Activated naive CD4-positive, alpha-beta T cell (primary cell): ENCODE measurements at places on chromosomes 5 and 9.

GRCh38 chr9:94110821-94111252 lies 26.6 kb downstream of the PTPDC1 start:
- DNase-seq: no peak

GRCh38 chr5:125891061-125891725 lies 532.0 kb upstream of the GRAMD2B start:
- DNase-seq: no peak

DNA sequence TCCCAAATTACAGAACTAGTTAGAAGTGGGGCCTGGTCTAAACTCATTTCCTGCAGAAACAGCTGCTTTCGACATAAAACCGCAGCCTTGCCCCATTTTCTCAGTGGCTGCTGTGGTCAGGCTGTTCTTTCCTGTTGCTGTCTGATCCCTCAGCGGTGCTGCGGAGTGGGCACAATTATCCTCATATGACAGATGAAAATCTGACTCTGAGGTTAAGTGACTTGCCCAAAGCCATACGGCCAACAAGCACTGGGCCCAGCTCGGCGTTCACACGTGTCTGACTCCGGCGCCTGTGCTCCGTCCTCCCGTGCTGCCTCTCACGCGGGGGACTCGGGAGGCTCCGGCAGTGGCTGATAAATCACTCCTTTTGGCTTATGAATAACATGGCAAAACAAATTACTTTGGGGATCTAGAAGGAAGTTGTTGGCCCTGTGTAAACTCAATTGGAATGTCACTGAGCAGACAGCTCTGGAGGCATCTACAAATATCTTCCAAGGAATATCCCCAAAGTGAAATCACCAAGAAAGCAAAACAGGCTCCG lies 142.6 kb upstream of the LMX1B start:
- peak; percentile 39 for DNase-seq

GRCh38 chr9:76891874-76892273 lies 14.0 kb downstream of the PRUNE2 start:
- no peak for DNase-seq

DNA sequence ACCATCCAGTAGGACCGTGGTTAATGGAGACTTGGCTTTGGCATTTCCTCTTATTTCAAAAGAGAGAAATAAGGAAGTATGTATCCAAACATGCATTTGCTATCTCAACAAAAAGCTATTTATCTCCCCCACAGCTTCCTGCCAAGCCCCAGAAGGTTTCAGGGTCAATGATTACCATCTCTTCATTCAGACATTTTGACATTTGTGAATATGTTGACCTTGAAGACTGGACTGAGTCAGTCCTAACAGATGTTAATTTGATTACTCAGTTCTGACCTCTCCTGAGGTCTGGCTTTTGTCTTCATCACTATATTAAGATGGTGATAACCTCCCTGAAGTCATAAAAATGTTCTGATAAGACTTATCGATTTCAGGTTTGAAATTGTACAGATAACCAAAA lies 479.4 kb downstream of the AGTPBP1 start:
- DNase-seq: no peak

DNA sequence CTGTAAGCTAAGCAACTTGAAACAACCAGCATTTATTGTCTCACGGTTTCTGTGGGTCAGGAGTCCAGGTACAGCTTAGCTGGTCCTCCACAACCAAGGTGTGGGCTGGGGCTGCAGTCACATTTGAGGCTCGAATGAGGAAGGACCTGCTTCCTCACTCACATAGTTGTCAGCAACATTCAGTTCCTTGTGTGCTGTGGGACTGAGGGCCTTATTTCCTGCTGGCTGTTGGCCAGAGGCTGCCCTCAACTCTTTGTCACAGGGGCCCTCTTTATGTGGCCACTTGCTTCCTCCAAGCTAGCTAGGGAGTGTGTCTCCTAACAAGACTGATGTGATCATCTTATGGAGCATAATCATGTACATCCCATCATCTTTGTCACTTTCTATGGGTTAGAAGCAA lies 29.2 kb upstream of the SEMA4D start:
- no peak for DNase-seq

DNA sequence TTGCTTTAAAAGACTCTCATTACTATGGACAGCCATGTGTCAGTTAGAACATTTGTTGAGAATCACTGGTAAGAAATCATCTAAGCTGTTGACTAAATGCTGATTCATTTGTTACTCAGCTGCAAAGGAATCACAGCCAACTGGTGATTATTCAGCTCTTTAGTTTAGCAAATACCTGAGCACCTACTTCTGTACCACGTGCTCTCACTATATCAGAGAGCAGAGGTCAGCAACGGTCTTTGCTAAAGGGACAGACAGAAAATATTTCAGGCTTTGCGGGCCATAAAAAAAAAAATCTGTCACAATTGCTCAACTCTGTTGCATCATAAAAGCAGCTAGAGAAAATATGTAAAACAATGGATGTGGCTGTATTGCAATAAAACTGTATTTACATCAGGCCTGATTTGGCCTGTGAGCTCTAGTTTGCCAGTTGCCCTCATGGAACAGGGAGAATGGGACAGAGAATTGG lies 377.6 kb downstream of the DNAH5 start:
- no peak for DNase-seq

DNA sequence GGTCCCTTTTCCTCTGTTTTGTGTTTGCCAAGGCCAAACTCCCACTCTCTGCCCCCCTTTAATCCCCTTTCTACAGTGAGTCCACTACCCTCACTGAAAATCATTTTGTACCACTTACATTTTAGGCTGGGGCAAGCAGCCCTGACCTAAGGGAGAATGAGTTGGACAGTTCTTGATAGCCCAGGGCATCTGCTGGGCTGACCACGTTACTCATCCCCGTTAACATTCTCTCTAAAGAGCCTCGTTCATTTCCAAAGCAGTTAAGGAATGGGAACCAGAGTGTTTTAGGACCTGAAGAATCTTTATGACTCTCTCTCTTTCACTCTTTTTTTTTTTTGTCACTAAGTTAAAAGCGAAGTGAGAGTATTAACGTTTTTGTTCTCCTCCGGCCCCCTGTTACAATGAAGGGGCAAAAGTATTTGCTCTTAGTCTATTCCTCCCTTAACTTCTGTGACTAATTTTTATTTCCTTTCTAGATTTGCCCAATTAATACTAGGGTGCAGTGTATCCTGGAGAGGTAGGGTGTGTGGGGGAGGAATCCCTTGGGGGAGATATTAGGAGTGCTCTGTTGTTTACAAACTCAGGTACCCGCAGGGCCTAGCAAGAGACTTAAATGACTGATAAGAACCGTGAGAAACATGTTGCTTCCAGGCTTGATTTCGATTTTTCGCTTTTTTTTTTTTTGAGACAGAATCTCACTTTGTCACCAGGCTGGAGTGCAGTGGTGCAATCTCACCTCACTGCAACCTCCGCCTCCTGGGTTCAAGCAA lies 14.7 kb downstream of the GM2A start:
- DNase-seq: no peak

DNA sequence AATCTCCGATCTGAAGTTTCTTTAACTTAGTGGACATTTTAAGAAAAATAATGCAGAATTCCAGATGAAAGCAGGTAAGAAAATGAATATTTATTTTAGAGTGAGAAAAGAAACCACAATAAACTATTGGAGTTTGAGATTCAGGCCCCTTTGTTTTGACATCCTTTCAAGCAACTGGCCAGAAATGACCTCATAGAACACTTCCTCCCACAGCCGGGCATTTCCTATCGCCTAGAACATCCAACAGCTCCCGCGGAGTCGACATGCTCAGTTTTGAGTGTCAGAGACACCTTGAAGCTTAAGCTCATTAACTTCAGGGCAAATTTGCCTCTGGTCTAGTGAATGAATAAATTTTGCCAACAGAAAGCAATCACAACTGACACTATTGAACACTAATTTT lies 369.2 kb downstream of the TLE4 start:
- no peak for DNase-seq

GRCh38 chr9:88916894-88917293 lies 74.4 kb upstream of the S1PR3 start:
- DNase-seq: no peak

GRCh38 chr5:143511736-143512135 lies 108.2 kb upstream of the NR3C1 start:
- no peak for DNase-seq

GRCh38 chr9:115524453-115525059 lies 406.6 kb upstream of the TNC start:
- no peak for DNase-seq

GRCh38 chr9:113416149-113416721 lies 5.7 kb downstream of the C9orf43 start:
- DNase-seq: no peak

DNA sequence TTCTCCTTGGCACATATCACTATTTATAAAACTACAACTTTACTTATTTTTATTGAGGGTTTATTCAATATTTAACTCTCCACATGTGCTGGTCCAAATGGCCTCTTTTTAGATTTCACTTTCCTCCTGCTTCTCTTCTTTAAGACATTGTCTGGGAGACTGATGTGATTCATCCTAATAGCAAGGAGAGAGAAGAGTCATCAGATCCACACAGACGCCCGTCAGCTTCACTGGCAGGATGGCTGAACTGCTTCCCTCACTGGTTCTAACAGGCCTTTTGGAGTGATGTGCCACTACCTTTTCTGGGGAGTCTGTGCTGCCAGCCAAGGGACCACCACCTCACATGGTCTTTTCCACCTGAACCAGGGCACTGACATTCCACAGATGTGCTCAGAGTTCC lies 16.5 kb upstream of the ROR2 start:
- DNase-seq: no peak

- no peak for DNase-seq
Measured at GRCh38 chr9:69444021-69444420, 119.0 kb downstream of the ENTREP1 start.

DNA sequence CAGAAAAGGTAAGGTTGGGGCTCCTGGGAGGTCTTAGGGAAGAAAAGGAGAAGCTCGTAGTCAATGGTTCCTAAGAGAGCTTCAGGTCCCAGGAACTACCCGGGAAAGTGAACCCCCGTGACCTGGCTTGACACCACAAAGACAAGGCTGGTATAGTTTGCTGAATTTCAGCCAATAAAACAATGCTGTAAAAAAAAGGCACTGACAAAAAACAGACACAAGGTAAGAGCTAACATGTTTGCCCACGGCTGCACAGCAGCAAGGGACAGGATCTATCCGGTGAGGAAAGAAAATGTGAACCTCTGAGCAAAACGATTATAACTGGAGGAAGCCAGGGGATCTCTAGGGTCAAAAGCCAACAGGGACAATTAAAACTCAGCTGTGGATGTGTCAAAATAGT lies 17.1 kb downstream of the SLIT3 start:
- DNase-seq: no peak

DNA sequence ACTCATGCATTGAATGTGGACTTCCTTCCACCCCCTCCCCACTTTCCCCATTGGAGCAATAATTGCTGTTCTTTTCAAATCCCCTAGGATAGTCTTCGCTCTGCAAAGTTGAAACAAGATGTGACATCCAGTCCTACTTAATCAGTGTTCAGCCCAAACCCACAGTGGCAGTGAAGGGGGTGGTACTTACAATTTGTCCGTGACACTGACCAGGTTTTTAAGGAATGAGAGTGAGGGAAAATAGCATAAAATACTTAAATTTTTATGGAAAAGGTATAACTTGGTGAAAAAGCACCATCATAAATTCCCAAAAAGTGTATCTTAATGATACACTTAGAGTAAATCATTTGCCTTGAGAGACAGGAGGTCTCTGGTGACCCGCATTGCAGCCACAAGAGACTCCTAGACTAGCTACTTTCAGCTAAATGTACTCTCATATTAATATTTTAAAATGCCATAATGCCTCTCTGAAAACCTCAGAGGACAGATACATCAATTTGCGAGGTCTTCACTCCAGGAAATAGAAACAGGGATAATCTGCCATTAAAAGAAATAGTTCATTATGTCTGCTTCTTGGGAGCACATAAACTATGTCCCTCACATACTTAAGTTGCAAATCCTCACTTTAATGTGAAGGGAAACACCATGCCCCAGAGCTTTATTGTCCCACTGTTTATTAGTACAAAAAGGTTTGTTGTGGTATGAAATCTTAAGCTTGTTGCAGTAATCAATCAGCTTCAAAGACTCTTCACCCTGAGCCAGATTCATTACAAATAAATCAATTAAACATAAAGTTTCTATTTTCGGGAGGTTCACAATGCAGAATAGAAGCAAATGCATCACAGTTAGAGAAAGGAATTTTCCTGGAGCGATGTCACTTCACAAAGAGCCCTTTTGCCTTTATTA lies 343.6 kb upstream of the ISL1 start:
- DNase-seq: no peak

- DNase-seq: no peak
Measured at GRCh38 chr5:67149951-67150523, 46.6 kb downstream of the CD180 start.

DNA sequence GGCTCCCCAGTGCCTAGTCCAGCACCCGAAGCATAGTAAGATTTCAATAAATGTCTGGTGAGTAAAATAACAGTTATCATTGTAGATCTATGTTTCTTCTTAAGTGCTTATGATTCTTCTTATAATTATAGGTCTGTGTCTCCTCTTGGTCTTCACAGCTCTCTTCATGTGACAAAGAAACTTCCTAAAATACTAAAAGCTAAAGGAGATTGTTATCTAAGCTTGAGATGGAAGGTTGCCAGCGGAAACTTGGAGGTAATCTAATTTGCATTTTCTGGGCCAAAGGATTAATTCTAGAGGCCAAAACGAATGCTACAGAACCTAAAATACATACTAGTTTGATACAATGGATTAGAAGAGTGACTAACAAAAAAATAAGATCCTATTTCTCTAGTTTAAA lies 13.6 kb upstream of the ARHGAP26 start:
- DNase-seq: no peak

GRCh38 chr5:2387250-2387633 lies 364.2 kb downstream of the IRX2 start:
- DNase-seq: no peak

GRCh38 chr5:40682154-40683017 lies 2.7 kb downstream of the PTGER4 start:
- DNase-seq: no peak

DNA sequence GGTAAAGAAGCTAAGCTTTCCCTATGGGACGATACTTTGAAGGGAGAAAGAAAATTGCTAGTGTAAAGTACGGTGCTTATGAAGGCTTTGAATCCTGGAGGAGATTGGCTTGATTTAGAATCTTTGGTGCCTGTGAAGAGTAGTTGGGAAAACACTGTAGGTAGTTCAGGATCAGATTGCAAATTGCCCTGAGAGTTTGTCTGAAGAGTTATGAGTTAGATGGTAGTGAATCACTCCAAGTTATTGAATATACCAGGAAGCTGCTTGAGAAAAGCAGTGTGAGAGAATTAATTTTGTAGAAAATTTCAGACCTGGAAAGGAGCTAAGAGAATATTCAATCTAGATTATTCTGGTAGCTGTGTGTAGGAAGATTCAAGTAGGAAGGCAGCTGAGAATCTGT lies 11.5 kb downstream of the MAN2A1 start:
- no peak for DNase-seq

DNA sequence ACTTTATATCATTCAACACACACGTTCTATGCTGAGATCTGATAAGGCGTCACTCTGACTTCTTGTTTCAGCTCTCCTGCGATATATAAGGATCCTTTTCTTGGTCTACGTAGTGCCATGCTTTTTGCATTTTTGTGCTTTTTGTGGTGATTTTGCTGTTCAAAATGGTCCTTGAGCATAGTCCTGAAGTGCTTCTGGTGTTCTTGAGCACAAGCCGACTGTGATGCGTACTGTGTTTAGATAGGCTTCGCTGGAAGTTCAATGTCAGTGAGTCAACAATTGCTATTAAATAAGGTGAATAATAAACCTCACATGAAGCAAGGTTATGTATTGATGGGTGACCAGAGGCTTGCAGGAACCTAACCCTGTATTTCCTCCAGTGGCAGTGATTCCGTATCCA lies 46.8 kb downstream of the ACO1 start:
- DNase-seq: no peak
